ENCODE measurements at places on chromosomes 5 and 9.
A peak's percentile ranks its signal among the peaks of the same experiment; 100 is the strongest.

- no peak overlapping the region for H3K27ac ChIP-seq
- H3K27me3 ChIP-seq, result no peaks in the 10 kb centered on the region
- H3K36me3 ChIP-seq, result peaks cover 39% of the 10 kb centered on the region
- no peak overlapping the region for H3K4me3 ChIP-seq
These were observed 53.7 kb downstream of the MTMR12 start for GRCh38 chr5:32259033-32259432.

GRCh38 chr5:475704-476101 is 32.7 kb downstream of the EXOC3 start:
- H3K36me3 ChIP-seq, result peaks cover 16% of the 10 kb centered on the region
- peaks cover 8% of the 10 kb centered on the region for H3K27me3 ChIP-seq

- no peaks in the 10 kb centered on the region for H3K4me1 ChIP-seq
- no peak overlapping the region for H3K4me3 ChIP-seq
These were observed 210.3 kb upstream of the TNC start for GRCh38 chr9:115328228-115328627.

DNA sequence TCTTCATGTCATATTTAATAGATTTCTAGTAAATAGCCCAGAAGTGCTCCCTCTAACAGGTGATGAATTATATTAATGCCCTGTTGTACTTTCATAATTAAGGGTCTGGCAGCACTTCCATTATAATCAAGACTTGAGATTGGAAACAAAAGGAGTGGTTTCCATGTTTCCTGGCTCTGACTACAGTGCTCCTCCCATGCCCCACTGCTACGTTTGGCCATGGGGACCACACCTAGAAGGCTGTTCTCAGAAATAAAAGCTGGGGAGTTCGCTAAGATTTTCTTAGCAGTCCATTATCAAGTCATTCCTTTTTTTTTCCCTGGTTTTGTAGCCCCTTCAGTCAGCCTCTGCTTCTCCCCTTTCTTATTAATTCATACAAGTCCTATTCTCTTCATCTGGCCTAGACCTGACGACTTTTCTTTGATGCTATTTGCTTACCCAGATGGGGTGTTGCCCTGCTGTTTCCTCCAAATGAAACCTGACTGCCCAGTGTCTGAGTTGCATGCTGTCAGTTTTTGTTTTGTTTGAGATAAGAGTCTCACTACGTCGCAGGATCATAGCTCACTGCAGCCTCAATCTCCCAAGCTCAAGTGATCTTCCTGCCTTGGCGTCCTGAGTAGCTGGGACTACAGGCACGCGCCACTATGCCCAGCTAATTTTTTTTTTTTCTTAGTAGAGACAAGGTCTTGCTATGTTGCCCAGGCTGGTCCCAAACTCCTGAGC is 312.1 kb upstream of the EFNA5 start:
- H3K27ac ChIP-seq, result no peak overlapping the region
- no peaks in the 10 kb centered on the region for H3K27me3 ChIP-seq
- no peak for DNase-seq
- peaks cover 1% of the 10 kb centered on the region for H3K36me3 ChIP-seq

GRCh38 chr5:93831449-93831848 is 90.0 kb upstream of the POU5F2 start:
- no peaks in the 10 kb centered on the region for H3K4me1 ChIP-seq
- no peak overlapping the region for H3K27ac ChIP-seq
- H3K36me3 ChIP-seq, result peaks cover 45% of the 10 kb centered on the region
- no peaks in the 10 kb centered on the region for H3K27me3 ChIP-seq
- DNase-seq, result no peak

- H3K36me3 ChIP-seq, result no peaks in the 10 kb centered on the region
- DNase-seq, result no peak
These were observed 43.9 kb downstream of the AMBP start for GRCh38 chr9:114034196-114034595.

- peaks cover 7% of the 10 kb centered on the region for H3K36me3 ChIP-seq
- no peaks in the 10 kb centered on the region for H3K27me3 ChIP-seq
- no peaks in the 10 kb centered on the region for H3K4me1 ChIP-seq
These were observed 38.6 kb upstream of the SRP19 start for GRCh38 chr5:112822456-112822855.

DNA sequence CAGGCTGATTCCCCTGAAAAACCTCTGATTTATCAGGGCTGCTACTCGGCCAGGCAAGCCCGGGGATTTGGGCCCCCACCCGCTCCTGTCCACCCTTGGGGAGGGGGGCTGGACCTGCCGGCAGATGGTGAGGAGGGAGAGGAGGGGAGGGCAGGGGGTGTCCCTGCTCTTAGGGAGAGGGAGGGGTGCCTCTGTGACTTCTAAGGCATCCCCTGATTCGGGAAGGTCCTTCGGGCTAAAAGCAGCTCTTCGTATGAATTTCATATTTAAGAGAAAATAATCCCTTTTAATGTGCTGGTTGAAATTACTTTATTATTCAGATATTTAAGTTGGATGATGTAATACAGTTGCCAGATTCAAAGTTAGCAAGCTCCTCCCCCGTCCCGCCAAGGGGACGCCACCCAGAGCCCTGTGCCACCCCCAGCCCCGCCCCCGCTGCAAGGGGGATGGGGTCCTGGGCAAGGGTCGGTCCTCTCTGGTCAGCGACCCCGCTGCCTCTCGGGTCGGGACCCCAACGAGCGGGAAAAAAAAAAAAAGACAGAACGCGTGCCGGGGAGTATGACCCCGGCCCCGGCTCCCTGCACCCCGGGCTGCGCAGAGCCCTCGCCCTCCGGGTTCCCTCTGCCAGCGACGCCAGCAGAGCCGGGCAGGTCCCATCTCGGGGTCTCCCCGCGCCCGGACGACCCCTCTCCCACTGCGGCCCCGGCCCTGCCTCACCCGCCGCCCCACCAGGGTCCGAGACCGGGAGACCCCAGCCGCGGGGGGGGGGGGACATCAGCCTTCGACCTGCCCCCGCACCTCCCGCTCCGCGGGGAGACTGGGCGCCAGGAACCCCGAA is 12.4 kb downstream of the LHX3 start:
- H3K36me3 ChIP-seq, result no peaks in the 10 kb centered on the region
- H3K4me1 ChIP-seq, result peaks cover 8% of the 10 kb centered on the region
- no peak overlapping the region for H3K4me3 ChIP-seq
- DNase-seq, result no peak
- peaks cover 73% of the 10 kb centered on the region for H3K27me3 ChIP-seq

DNA sequence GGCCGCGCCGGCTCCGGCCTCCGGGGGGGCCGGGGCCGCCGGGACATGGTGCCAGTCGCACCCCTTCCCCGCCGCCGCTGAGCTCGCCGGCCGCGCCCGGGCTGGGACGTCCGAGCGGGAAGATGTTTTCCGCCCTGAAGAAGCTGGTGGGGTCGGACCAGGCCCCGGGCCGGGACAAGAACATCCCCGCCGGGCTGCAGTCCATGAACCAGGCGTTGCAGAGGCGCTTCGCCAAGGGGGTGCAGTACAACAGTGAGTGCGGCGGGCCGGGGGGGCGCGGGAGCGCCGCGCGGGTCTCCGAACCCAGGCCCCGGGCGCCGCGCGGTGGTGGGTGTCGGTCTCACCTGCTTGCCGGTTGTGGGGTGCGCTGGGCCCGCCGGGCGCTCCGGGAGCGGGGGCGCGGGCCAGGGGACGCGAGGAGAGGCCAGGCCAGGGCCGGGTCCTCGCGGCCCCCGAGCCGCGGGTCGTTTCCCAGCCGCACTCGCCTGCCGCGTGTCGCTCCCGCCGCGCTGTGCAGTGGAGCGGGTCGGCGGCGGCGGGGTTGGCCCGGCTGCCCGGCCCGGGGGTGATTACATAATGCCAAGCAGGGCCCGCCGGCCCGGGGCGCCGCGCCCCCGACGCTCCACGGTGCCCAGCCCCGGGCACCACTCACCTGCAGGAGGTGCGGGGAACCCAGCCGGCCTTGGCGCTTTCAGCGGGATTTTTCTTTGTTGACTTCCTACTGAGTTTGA is 492 bp downstream of the RABL6 start:
- peaks cover 40% of the 10 kb centered on the region for H3K4me1 ChIP-seq
- peak; percentile 52 for DNase-seq

DNA sequence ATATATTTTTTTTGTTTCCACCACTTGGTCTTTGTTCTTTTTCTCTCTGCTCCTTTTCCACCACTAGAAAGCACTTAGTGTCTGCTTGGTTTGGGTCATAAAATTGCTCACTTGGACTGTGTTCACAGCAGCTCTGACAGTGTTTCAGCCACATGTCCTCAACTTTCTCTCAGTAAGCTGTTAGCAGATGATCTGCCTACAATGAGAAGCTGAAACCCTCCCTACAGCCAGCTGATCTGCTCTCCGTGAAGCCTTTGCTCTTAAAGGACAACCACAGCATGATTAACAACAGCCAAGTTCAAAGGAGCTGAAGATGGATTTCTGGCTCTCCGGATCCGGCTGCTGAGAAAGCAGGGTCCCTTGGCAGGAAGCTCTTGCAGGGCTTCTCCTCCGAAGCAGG is 31.6 kb downstream of the PRLR start:
- no peak overlapping the region for H3K27ac ChIP-seq
- no peak overlapping the region for H3K4me3 ChIP-seq
- H3K4me1 ChIP-seq, result no peaks in the 10 kb centered on the region
- no peaks in the 10 kb centered on the region for H3K36me3 ChIP-seq
- DNase-seq, result no peak

DNA sequence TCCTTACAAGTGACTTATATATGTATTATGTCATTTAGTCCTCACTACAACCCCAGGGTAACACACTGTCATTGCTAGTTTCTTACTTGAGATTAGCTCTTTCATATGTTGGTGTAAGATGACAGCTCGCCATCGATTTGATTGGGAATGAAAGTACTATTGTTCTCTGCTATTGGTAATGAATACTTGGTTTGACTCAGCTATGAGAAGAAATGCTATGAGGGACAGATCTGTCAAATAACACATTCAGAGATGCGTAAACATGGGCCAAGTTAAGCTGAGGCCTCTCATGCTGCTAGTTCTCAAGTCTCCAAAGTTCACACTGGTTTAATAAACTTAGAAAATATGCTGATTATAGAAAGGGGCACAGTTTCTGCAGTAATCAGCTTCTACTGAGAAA is 142.7 kb downstream of the SGCD start:
- no peak overlapping the region for H3K27ac ChIP-seq
- DNase-seq, result no peak
- H3K4me3 ChIP-seq, result no peak overlapping the region
- H3K4me1 ChIP-seq, result peaks cover 2% of the 10 kb centered on the region

DNA sequence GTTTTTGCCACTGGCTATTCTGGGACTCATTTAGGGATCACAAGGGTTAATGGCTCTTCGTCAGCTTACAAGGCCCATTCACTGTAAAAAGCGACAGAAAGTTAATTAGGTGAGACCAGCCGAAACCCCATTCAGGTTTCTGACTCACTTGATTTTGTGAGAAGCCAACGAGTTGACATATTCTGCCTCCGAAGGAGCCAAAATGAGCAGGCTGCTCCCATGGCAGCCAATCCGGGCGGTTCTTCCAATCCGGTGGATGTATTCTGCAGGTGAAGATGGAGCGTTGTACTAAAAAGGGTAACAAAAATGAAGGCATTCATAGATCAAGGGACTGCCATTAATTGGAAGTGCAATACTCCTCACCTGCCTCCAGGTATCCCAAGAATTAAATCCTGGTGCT is 39.7 kb downstream of the DDX31 start:
- no peak overlapping the region for H3K27ac ChIP-seq
- no peak for DNase-seq
- H3K27me3 ChIP-seq, result no peaks in the 10 kb centered on the region
- H3K36me3 ChIP-seq, result peaks cover 26% of the 10 kb centered on the region
- H3K4me1 ChIP-seq, result no peaks in the 10 kb centered on the region

DNA sequence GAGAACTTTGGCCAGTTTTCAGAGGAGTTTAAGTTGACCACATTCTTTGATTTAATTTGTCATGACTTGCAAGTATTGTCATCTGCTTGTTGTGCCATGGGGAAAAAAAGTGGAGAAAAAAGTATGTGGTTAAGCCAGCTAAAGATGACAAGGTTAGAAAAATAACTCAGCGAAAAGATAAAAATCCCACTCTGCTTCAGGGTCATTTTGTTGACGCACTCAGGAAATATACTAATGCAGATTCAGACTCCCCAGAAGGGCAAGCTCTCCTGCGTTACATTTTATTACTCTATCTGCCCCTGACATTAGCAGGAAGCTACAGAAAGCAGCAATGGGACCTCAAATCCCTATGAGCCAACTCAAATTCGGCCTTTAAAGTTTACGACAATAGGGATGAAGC is 27.6 kb upstream of the TESK1 start:
- DNase-seq, result no peak
- H3K36me3 ChIP-seq, result peaks cover 30% of the 10 kb centered on the region
- no peak overlapping the region for H3K27ac ChIP-seq
- peaks cover 11% of the 10 kb centered on the region for H3K4me1 ChIP-seq

DNA sequence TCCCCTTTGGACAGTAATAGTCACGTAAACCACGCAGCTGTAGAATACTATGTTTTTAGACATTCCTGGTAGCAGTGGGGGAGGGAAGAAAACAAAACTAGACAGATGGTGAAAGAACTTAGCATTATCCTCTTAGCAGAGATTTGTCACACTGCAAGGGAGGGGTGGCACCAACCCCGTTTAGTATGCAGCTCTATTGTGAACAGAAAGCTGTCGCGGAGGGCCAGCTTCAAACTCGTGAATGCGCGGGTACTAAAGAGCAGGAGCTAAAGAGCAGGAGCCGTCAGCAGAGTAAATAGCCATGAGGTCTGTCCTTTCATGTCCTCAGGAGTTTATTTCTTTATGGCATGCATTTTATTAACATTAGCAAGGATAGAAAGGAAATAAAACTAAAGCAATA is 141.9 kb upstream of the SLC12A2 start:
- peaks cover 1% of the 10 kb centered on the region for H3K4me1 ChIP-seq
- no peaks in the 10 kb centered on the region for H3K36me3 ChIP-seq
- no peak overlapping the region for H3K27ac ChIP-seq
